ENCODE measurements at places on chromosomes 7 and 10.
A peak's percentile ranks its signal among the peaks of the same experiment; 100 is the strongest.

DNA sequence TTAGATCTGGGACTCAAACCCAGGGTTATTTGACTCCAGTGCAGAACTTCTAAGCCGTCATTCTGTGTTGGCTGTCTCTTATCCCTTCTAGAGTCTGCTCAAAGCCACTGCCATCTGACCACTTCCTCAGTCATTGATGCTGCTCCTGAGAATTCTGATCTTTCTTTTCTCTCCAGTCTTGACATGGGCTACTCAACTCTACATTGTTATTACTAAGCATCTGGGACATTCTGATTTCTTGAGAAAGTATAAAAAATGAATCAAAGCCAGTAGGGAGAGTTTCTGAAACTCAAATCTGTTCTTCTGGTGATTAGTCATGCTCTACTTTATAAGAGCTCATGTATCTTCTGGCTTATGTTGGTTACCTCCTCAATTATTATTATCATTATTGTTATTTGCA lies 48.7 kb downstream of the ANK3 start:
- DNase-seq, result no peak

- no peak for DNase-seq
Measured at GRCh38 chr7:112302566-112302965, 96.1 kb downstream of the ZNF277 start.

DNA sequence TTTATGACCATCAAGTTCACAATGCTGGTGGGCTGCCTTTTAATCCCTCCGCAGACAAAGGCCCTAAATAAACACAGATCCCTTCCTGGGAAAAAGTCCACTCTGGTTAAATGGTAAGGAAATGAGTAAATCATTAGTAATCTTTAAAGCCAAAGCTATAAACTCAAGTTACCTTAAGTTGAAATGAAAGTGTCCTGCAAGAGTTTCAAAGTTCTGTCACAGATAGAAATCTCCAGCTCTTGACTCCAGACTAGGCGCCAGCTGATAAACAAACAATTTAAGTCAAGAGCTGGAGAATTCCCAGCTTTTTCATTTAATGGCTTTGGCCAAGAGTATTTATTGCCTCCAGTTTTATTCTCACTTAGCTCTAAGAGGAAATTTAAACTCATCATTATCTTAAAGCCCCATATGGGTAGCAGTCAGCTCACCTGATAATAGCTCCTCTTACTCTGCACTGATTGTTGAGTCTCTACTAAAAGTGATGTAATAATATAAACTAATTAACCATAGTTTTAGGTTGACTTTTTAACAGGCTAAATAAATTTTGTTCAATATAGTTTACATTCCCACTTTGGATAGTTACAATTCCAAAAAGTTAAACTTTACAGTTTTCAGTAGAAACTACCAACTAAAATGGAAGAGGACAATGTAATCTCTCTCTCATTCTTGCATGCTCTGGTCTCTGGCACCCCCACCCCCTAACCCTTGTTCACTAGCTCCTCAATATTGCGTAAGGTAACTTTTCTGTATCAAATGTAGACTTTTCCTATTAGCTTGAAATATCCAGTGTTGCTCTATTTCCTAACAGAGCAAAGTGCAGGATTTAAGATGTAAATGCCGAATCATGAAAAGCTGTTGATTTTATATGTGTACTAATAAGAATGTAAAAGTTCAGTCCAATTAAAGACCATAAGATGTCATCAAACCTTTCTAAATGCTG lies 56.1 kb downstream of the HIBADH start:
- DNase-seq, result no peak

DNA sequence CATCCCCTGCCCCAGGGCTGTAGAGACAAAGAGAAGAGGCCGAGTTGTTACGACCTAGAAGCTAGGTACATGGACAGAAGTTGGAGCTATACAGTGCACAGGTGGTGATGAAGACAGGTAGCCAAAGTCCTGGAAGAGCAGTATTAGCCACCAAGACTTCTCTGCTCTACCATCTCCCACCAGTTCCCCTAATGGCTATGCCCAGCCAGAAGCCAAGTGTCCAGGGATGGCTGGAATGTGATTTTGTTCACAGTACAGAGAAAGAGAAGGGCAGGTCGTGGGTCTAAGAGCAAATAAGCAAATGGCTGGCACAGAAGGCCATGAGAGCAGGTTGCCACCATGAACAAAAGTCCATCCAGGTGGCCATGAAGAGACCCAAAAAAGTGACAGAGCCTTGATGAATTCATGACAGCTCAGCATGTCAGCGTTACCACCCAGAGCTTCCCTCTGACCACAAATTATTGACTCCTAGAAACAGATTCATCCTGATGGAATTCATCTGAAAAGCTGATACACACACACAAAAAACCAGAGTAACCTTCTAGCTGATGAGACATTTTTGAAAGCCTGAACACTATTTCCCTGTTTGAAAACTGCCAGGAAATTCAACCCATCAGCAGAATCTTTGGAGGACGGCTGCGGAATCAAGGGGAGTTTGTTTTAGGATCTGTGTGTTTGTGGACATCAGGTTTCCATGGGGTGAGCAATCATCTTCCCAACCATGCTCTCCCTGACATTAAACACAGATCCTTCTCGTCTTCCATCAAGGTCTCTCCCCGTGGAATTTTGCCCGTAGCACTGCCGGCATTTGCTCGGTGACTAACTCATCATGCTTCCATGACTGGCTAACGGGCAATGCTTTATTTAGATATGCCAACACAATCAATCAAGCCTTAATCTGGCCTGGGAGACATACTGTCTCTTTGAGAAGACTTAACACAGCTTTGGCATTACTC lies 906.7 kb upstream of the AUTS2 start:
- DNase-seq, result peak; percentile 71

DNA sequence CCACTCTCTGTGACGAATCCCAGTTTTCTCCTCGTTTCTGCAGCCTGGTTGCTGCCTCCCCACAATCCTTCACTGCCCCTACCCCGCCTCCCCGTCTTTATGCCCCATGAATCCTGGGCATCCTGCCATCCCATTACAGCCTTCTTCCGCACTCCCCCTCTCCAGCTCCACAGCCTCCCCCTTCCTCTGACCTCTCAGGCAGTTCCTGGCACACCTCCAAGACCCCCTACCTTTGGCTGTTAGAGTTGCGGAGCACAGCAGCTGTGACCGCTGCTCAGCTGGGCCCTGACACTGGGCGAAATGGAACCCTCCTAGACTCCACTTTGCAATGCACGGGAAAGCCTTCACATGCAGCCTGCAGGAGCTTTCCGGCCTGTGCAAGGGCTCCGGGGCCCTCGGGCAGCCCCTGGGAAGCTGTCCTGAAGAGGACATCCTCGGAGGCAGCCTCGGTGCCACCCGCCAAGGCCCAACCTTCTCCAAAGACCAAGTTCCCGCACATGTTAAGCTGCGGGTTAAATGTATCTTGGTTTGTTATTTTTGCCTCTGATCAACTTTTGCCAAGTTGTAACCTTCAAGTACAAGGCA lies 400.7 kb upstream of the MKI67 start:
- peak; percentile 0 for DNase-seq

- DNase-seq, result no peak
Measured at GRCh38 chr7:102823390-102824119, 74.8 kb downstream of the FAM185A start.

All from NCI-H146 (cell line).